ENCODE measurements at places on chromosomes 7 and 10.

DNA sequence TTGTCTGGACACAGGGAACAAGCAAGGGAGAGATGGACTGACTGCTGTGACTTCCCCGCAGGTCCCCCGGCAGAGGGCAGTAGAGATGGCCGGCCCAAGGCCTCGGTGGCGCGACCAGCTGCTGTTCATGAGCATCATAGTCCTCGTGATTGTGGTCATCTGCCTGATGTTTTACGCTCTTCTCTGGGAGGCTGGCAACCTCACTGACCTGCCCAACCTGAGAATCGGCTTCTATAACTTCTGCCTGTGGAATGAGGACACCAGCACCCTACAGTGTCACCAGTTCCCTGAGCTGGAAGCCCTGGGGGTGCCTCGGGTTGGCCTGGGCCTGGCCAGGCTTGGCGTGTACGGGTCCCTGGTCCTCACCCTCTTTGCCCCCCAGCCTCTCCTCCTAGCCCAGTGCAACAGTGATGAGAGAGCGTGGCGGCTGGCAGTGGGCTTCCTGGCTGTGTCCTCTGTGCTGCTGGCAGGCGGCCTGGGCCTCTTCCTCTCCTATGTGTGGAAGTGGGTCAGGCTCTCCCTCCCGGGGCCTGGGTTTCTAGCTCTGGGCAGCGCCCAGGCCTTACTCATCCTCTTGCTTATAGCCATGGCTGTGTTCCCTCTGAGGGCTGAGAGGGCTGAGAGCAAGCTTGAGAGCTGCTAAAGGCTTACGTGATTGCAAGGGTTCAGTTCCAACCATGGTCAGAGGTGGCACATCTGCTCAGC lies 6.0 kb downstream of the CYREN start:
- DNase-seq: no peak

- DNase-seq: no peak
Measured at GRCh38 chr7:113093561-113093960, 6.9 kb upstream of the GPR85 start.

- DNase-seq: no peak
Measured at GRCh38 chr10:51000164-51000563, 74.1 kb upstream of the PRKG1 start.

DNA sequence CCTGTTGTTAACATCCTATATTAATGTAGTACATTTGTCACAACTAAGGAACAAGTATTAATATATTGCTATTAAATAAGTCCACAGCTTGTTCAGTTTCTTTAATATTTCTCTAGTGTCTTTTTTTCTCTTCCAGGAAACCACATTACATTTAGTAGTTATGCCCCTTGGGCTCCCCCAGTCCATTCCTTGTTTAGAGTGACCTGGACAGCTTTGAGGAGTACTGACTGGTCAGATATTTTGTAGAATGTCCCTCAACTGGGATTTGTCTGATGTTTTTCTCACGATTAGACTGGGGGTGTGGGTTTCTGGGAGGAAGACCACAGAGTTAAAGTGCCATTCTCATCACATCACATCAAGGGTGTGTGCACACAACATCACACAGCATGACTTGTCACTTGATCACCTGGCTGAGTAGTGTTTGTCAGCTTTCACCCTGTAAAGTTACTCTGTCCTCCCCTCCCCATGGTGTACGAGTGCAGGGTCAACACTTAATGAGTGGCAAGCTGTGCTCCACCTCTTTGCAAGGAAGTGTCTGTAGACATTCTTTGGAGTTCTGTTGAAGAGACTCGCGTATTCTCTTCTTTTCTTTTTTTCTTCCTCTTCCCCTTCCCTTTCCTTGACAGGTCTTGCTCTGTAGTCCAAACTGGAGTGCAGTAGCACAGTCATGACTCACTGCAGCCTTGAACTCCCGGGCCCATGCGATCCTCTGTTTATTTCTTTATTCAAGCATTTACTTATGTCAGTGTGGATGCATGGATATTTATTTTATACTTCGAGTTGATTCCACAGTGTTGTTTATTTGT lies 10.2 kb downstream of the LMTK2 start:
- no peak for DNase-seq

DNA sequence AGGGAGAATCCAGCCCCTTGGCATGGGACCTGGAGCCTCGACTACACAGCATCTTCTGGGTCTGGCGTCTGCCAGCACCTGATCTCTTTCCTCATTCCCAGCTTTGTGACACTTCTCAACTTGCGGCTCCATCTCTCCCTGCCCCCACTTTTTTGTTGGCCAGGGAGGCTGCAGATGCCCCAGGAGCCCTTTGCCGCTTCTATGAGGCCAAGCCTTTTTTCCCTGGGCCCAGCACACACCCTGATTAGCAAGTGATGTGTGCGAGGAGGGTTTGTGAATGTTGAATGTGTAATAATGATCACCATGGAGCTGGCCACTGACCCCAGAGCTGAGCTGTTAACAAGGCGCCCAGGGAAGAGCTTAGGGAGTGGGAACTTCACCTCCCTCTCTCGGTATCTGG lies 4.4 kb downstream of the EVX1 start:
- no peak for DNase-seq

DNA sequence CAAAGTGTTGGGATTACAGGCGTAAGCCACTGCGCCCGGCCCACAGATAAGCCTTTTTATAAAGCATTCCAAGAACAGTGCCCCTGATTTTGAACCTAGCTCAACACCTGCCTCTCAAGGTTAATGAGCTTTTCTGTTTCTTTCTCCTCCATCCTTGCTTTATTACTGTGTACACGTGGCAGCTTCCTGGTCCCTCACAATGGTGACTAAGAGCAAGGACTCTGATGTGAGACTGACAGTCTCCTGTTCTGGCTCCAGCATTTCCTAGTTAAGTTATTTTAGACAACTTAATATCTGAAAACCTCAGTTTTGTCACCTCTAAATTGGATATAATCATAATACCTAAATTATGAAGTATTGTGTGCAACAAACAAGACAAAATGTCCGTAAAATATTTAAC lies 9.9 kb downstream of the HABP2 start:
- DNase-seq: no peak

DNA sequence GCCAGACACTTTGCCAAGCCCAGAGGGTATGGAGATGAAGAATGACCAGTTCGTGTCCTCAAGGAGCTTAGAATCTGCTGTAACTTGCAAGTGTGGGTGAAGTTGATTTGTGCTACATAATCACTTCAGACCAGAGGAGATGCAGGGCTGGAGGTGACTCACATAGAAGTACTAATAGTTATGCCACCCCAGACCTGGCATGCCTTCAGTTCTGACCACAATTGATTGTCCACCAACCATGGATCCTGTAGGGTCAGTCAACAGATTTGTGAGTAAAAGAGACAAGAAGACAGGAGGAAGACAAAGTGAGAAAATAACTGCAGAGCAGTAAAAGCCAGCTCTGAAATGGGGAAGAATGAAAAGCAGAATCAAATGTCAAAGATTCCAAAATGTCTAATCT lies 51.2 kb upstream of the BMPER start:
- DNase-seq: no peak

DNA sequence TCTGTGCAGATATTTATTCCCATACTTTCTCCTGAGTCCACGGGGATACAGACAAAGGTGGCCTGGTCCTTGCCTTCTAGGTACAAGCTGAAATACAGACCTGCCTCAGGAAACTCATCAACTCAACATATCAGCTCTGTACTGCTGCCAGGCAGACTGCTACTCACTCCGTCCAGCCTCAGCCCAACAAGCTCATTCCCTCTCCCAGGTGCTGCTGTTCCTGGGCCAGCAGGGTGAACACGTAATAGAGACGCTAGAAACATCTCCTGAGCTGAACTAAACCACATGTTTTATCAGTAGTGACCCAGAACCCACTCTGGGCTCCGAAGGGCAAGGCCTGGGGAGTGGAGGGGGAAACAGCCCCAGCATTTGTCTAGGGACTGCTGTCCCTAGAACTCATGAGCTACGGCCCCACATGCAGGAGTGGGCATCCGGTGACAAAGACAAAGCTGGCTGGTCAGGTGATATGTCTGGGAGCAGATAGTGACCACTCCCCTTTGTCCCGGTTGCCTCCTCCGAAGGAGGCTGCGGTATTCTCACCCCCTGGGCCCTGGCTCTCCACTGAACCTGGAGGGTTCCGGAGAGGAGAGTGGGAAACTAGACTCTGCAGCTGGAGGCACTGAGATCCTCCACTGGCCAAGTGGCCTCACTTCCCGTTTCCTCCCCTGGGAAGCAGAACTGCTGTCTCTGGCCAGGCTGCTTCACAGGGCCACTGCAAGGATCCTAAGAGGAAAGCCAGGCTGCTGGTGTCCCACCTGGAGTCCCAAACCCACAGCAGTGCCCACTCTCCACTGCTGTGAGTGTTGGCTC lies 116.1 kb downstream of the FAM53B start:
- DNase-seq: no peak

DNA sequence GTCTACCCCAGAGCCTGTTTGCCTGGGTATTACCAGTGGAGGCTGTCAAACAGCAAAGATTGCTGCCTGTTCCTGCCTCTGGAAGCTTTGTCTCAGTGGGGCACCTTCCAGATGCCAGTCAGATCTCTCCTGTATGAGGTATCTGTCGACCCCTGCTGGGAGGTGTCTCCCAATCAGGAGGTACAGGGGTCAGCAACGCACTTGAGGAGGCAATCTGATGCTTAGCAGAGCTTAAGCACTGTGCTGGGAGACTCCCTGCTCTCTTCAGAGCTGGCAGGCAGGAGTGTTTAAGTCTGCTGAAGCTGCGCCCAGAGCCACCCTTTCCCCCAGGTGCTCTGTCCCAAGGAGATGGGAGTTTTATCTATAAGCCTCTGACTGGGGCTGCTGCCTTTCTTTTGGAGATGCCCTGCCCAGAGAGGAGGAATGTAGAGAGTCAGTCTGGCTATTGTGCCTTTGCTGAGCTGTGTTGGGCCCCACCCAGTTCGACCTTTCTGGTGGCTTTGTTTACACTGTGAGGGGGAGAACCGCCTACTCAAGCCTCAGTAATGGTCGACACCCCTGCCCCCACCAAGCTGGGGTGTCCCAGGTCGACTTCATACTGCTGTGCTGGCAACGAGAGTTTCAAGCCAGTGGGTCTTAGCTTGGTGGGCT lies 62.2 kb downstream of the PPP1R9A start:
- DNase-seq: no peak
